Stimulated activated CD4-positive, alpha-beta T cell treated with anti-CD3 and anti-CD28 coated beads, Interleukin-1b, Interleukin-23, amount 100 ng/mL, for 48 hours (primary cell): ENCODE measurements at places on chromosomes 6 and 20.

- no peak for DNase-seq
These were observed 209.4 kb upstream of the LRFN2 start for GRCh38 chr6:40796260-40797221.

GRCh38 chr20:53360852-53361251 lies 232.8 kb downstream of the ZNF217 start:
- DNase-seq = no peak

DNA sequence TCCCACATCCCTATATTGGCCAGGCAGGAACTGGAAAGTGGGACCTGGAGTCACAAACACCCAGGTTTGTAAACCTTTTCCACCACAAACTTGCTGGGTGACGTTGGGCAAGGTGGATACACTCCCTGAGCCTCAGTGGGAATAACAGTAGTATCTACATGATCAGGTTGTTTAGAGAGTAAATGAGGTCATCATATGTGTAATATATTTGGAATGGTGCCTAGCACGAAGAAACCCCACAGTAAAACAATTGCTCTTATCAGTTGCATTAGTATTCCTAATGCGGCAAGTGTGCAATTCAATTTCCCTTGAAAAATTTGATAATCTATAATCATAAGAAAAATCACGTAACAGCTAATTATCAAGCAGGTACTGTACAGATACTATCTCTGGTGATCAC lies 51.9 kb downstream of the HIVEP2 start:
- DNase-seq = no peak

- no peak for DNase-seq
These were observed 49.2 kb downstream of the MYH7B start for GRCh38 chr20:35004749-35005462.

- DNase-seq = no peak
These were observed 129.7 kb upstream of the FAM184A start for GRCh38 chr6:119207971-119208725.
